Stimulated activated CD8-positive, alpha-beta memory T cell treated with anti-CD3 and anti-CD28 coated beads, Interleukin-4, amount 100 ng/mL, for 4 hours (primary cell): ENCODE measurements at places on chromosomes 13 and 19.

DNA sequence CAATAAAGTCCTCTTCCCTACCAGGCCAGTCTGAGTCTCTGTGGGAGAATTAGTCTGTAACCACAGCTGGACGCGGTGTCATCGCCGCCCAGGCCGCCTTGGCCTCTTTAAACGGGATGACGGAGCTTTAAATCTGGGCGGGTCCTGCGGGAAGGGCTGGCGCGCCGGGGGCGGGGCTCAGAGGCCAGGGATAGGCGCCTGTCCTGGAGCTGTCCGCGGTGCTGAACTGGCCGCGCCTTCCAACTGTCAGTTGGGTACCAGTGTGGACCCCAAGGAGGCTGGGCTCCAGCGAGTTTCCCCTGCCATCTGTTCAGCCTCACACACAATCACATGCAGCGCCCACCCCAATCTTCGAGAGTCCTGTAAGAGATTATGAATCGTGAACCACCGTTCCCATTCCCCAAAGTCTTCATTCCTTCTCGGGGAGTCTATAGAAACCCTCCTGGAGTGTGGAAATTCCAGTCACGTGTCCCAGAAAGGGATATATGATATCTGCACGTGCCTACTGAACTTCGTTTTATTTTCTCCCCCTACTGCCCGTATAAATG is 11.5 kb downstream of the APLP1 start:
- no peak for DNase-seq

DNA sequence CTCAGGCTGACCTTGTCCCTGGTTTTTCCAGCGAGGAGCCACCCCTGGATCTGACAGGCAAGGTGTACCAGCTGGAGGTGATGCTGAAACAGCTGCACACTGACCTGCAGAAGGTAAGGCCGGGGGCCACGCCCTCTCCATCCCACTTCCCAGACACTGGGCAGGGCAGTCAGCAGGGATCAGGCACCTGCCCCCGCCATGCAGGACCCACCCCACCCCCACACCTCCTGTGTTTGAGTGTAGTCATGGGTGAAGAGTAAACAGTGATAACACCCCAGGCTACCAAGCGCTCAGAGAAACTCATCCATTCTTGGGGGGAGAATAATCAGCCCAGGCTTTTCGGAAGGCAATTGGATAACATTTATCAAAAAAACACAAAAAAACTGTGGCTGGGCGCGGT is 19.9 kb downstream of the DPF1 start:
- DNase-seq: no peak

DNA sequence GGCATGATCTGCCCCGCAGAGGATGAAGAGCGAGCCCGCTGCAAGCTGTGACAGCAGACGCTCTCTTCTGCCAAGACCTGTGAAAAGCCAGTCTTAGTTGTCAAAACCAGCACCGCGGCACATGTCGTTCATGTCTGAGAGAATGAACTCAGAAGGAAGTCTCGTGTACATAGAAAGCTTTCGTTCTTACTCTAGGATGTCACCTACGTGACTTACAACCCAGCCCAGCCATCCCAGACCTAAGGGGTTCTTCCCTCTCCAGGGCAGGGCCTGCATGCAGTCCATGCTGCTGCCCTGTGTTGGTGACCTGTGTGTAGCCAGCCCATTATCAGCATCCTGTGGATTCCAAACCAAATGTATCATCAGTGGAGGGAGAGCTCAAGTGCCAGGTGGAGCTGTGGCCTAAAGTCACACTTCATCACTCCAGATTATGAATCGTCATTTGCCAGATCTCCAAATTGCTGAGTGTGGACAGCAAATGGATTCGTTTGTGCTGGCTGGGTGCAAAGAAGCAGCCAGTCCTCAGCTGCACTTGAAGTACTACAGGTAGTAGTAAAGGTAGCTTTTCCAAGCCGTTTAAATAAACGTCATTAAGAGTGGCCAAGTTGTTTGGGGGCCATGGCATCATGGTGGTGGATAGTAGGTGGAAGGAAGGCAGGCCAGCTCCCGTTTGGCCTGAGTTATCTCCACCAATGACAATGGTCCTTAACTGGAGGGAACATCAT is 73.9 kb upstream of the GPR183 start:
- DNase-seq: no peak

DNA sequence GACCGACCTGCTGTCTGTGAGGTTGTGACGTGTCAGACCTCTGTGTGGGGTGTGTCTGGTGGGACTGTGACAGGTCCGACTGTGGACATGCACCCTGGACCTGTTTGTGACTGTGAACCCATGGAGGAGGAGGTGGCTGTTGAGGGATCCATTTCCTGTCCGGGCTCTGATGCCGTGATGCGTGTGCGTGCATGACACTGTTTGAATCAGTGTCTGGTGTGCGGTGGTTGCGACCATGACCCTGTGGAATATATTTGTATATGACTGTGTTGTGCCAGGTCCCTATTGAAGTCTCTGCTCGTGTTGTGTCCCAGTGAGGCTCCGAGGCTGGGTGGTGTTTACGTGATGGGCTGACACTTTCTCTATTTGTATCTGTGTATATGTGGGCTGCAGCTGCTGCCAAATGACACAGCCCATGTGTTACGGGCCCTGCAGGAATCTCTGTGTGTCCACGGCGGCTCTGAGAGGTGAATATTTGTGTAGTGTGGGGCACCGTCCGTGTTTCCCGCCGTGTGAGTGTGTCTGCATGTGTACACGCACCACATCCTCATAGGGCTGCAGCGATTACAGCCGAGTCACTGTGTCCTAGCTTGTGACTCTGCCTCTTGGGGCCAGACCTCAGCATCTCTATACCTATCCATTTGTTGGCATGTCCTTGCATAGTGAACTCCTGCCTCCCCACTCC is 18.3 kb downstream of the CCDC97 start:
- no peak for DNase-seq

DNA sequence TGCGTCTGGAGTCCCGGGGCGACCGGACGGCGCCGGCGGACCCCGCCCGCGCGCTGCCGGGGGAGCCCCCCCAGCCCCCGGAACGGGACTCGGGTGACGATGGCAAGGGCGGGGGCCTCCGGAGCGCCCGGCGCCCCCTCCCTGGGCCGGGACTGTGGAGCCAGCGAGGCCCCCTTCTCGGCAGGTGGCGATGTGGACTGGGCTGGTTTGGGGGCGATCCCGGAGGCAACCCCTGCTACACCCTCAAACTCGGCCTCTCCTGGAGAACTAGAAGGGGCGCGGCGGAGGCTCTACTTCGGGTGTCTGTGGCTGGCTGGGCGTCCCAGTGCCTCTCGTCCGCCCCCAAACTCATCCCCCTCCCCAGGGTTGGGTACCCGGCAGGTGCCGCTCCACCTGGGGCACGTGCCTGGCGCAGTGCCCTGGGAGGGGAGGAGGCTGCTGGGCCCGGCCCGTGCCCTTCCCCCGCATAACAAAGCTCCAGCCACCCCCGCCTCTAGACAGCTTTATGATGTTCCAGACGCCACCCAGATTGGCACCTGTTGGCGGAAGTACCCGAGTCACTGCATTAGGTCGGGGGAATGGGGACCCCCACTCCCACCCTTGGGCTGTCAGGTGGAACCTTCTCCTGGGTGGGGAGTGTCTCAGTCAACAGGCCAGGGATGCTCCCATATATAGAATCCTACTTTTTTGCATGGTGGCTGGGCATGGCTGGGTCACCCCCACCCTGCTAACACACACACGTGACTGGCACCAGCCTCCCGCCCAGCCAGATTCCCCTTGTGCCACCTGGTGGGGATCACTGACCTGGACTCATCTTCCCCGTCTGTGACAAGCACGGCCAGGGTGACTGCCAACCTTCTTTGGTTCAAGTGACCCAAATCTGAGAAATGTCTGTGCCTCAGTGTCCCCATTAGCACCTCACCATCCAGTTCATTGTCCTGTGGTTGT is 722 bp downstream of the PKN1 start:
- no peak for DNase-seq

DNA sequence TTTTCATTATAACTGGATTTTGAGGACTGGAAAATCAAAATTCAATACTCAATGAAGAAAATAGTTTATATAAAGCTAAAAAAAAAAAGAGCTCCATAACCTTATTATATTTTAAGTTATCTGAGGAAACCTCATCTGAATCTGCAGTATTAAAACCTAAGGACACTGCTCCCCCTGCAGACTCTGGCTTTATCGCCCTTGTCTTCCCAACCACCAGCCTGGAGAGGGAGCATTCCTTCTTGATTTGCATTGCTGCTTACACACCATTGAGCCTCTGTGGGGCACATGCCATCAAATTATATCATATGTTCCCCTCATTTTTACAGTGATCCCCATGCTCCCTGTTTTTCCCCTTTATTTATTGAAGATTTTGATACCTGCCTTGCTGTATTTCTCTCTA is 871.4 kb upstream of the GPC6 start:
- DNase-seq: no peak

DNA sequence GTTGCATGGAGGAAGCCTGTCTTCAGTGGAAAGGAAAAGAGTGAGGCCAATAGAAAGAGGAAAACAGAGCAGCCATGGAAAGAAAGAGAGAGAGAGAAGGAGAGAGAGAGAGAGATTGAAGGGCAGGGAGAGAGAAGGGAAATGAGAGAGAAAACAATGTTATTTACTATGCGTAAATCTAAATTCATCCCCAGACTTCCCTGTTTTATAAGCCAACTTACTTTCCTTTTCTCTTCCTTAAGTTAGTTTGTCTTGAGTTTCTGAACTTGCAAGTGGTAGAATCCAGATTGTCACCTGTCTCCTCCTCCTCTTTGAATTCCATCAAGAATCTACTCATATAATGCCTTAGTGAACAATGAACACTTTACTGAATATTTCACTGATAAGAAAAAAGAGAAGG is 16.8 kb upstream of the RCBTB2 start:
- DNase-seq: no peak

GRCh38 chr13:111372651-111373425 is 52.4 kb downstream of the TEX29 start:
- DNase-seq: no peak

DNA sequence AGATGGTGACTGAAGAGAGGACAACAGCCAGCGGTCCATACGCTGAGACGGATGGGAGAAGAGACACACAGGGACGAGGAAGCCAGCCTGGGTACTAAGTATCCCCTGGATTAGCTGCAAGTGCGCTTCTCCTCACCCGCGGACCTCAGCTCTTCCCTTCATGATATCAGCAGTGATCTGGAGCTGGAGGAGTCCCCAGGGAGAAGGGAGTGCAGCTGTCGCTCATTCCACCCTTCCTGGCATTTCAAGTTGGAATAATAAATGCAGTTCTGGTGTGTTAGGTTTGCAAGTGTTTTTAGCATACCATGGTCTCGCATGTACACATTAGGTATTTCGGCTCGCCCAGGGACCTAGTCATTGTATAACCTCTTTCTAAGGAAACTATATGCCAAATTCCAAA is 88.5 kb upstream of the C1QTNF9B start:
- DNase-seq: no peak

- DNase-seq: no peak
Measured at GRCh38 chr19:7541828-7542443, 6.4 kb downstream of the PNPLA6 start.

DNA sequence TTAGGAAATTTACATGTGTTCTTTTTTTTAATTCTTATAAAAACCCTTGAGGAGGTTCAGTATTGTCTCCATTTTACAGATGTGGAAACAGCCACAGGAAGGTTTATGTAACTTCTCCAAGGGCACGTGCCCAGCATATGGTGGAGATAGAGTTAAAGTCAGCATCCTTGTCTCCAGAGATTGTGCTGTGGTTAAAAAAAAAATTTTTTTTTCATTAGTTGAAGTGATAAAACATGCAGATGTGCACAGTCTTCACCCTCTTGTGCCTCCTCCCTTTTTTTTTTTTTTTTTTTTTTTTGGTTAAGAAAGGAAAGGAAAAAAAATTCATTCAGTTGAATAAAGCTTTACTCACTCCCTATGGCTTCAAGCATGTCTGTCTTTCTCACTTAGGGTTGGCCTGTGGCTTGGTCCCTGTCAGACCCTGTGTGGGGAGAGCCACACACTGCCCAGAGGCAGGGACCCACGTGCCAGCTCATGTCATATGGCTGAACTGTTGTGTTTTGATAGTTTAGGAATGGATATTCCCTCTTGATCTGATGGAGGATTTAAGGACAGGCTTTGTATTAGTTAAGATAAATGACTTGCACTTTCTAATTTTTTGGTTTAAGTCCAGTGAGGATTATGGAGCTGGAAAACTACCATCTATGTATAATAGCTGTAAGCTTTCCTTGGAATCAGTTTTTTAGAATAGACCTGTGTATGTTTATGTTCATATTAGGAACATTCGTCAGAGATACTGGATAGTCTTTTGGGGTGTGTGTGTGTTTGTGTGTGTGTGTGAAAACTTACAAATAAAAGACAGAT is 19.3 kb downstream of the RNASEH2B start:
- no peak for DNase-seq

DNA sequence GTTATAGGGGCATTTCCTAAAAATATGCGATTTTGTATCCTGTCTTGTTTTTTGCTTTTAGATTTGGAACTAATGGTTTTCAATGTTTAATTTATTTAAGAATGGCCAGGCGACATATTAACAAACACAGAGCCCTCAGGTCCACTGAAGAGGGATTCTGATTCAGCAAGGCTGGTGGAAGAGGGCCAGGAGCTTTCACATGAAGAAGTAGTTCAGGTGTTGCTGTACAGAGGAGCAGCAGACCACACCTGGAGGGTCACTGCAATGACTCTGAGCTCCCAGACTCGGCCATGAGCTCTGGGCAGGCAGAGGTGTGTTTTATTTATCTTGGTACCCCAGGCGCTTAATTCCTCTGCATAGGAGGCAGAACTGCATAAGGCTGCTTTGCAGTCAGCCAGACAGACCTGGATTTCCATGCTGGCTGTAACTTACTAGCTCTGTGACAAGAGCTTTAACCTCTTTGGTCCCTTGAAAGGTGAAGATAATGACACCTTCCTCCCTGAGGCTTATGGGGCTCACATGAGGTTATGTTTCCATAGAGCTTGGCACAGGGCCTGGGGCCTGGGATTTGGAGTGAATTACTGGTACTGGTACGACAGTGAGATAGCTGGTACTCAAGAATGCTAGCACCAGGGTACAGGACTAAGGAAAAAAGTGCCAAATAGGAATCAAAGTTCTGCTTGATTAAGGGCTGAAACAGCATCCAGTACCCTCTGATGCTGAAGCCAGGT is 184.7 kb downstream of the OXGR1 start:
- DNase-seq: no peak

GRCh38 chr19:40444825-40445312 is 734 bp upstream of the SERTAD3 start:
- DNase-seq: no peak

DNA sequence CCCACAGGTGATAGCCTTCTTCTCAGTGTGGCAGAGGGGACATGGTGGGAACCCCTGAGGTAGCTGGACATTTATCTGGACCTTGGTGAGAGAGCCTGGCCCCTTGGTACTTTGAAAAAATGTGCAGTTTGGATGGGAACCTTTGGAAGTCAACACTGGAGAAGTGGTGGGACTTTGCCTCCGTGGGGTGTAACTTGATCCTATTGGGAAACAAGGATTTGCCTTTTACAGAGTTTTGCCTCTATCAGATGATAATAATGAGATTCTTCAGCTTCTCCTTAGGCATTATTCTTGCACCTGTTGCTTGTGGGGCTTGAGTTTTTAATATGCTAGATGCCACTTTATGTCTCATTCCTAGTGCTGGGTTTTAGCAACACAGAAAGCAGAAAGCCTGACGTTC is 99.0 kb downstream of the ERCC5 start:
- no peak for DNase-seq
